ENCODE measurements at places on chromosomes 4 and X.

DNA sequence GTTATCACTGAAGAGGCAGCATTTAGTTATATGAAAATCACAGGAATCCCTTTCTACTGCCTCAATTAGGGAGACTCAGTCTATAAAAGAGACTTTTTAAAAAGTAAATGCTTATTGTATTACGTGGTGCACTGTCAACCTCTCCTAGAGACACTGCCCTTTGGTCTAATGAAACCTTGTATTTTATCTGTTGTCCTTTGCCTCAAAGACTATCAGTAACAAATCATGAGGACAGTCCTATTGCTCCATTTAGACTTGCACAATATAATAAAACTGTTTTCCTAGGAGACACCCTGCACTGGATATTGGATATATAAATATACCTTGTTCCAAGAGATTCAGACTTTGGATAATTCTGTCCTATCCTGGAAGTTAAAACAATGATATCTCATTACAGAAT is 34.2 kb downstream of the VCX3A start:
- DNase-seq: no peak

GRCh38 chr4:158213466-158213865 is 3.2 kb downstream of the TMEM144 start:
- DNase-seq: no peak

DNA sequence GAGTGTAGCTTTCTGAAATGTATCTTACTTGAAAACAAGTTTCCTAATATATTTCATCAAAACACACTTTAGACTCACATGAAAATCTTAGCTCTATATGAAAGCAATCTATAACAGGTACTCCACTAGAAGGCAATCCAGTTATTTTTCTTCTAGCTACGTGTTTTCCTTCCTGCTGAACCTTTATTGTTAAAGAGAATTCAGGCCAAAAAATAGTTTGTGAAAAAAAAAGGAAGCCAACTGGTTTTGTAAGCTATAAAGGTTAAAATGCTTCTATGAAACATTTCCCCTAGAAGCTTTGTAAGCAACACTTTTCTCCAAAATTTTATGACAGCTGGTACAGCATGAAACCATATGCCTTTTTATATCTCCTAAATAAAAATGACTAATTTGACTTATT is 304.7 kb upstream of the DIAPH2 start:
- no peak for DNase-seq

DNA sequence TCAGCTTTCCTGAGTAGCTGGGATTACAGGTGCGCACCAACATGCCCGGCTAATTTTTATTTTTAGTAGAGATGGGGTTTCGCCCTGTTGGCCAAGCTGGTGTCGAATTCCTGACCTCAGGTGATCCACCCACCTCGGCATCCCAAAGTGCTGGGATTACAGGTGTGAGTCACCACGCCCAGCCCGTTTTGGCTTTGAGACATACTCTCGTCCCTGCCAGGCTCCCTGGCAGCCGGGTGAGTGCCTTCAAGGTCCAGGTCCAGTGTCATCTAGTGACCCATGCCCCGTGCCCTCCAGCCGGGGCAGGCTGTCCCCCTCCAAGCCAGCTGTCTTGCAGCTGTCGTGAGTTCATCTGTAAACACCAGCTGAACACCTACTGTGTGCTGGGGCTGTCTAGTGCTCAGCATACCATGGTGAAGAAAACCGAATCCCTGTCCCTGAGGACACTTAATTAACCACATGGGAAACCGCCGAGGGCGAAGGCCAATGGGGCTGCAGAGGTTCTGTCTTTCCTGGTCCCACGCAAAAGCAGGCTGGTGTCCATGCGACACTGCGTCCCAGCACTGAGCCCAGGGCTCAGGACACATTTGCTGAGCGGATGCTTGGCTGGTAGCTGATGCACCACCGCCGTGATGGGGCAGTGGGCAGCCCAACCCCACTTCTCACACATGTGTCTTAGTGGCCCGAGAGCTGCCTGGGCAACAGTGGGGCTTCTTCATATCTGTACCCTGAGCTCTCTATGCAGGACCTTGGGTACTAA is 21.9 kb downstream of the NSG1 start:
- no peak for DNase-seq

GRCh38 chr4:114399105-114399504 is 199.5 kb upstream of the UGT8 start:
- no peak for DNase-seq

- DNase-seq: no peak
Observed at GRCh38 chr4:59387759-59388758, 1812.1 kb upstream of the ADGRL3 start.
